ENCODE measurements at places on chromosomes 13 and 19.

DNA sequence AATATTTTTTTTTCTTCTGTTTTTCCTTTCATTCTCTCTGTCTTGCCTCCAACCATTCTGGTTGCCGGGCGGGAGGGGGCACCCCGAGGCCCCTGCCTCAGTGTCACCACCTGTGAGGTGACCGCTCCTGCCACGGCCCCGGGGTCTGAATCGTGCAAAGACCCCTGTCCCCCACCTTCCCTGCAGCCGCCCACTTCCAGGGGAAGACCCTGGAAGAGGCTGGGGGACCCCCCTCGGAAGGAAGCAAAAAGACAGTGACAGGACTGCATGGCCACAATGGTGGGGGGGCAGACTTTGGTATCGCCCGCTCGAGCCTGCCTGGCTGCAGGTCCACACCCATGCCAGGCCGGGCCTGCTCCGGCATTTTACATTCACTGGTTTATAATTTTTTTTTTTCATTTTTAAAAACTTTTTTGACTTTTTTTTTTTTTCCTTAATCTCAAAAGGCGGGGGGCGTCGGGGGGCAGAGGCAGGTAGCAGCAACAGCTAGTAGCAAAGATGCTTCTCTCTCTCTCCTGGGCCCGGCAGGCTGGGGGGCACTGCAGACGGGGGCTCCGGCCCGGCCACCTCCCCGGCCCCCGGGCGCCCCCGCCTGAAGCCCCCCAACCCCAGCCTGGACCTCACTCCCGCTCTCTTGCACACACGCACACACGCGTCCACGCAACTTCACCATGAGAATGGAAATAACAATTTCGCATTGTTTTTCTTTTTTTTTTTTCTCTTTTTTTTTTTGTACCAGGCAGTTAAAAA is 22.6 kb downstream of the ZBTB7A start:
- no peak for DNase-seq

DNA sequence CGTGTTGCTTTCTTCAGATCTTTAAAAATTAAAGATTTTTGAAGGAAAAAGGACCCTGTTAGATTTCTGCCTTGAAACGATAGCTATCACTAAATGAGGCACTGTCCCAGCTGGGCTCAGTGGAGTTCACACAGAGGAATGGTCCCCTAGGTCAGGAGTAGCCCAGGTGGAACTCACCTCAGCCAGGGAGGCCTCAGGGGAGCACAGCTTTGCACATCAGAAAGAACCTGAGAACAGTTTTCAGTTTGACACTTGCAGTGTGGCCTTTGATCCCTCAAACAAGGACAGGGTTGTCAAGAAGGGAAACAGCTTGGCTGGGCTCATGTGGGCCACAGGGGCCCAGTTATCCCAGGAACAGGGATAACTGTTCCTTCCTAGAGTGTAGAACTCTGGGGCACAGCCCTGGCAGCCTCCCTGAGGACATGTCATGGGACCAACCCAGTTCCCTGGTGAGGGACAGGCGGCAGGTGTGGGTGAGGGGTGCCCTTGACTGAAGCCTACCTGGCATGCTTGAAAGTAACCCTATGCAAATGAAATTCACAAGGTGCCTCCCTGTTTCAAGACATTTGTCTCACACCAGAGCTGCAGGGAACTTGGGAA is 59.4 kb downstream of the CHST8 start:
- no peak for DNase-seq

- peak; percentile 66 for DNase-seq
Observed at GRCh38 chr19:2274931-2275535, 6.9 kb downstream of the PEAK3 start.

GRCh38 chr13:73230716-73231115 is 171.9 kb downstream of the KLF5 start:
- DNase-seq, result peak; percentile 22

GRCh38 chr13:44368599-44369368 is 4.8 kb upstream of the SERP2 start:
- DNase-seq, result no peak

- DNase-seq, result no peak
Observed at GRCh38 chr13:80161219-80161618, 179.7 kb downstream of the SPRY2 start.

GRCh38 chr19:30371960-30372824 is at the start of gene ZNF536:
Gene ZNF536, plus strand, starts transcription at chr19:30372384. Its CDS starts 71,179 bp downstream, at chr19:30443563.
- no peak for DNase-seq

DNA sequence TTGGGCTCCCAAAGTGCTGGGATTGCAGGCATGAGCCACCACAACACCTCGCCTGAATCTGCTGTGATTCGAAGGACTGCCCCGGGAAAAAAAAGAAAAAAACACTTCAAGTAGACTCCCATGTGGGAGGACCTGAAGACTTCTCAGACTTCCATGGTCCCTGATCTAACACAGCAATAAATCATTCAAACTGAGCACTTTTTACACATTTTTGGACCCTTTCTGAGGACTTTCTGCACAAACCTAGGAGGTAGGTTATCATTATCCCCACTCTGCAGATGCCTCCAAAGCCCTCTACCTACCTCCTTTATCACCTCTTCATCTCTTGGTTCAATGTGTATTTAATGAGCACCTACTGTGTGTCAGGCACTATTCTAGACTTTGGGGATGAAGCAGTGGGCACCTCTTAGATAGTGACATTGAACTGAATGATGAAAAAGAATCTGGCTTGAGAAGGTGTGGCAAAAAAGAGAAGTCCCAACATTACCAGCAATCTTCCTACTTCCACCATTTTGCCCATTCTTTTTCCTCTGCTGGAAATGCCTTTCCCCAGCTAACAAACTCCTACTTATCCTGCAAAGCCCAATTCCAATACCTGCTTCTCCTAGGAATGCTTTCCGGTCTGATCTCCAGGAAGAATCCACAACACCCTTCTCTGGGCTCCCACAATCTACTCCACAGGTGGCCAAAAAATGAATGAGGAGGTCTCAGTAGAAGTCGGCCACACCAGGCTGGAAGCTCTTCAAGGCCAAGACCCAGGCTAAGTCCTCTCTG is 1.6 kb upstream of the CLPP start:
- DNase-seq, result no peak

DNA sequence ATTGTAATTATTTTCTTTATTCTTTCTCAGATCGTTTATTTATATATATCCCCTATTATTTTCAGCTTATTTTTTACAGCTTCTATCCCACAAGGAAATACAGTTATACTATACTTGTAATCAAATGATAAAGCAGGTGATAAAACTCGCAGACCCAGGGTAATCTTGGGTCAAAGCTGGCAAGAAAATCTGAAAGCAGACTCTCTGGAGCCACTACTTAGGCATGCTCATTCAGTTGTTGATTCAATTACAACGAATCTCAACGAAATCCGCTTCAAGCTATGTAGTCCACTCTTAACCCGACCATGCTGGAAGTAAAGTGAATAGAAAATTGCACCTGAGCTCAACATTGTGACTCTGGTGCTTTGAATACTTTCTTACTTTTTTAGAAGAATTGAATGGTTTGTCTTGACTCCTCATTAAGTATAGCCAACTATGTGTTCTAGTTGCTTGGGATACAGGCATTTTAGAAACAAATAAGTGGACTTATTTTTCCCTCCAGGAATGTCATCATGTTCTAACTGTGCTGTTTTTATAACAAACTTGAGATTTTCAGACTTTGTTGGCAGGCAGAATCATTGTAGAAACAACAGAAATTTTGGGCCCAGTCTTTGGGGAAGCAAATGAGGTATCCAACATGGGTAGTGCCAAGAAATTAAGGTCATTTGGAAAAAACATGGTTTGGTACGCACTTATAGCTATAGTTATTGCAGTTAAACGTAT is 21.4 kb downstream of the ESD start:
- DNase-seq, result no peak

GRCh38 chr19:17841810-17842662 is 5.7 kb downstream of the JAK3 start:
- peak; percentile 77 for DNase-seq

DNA sequence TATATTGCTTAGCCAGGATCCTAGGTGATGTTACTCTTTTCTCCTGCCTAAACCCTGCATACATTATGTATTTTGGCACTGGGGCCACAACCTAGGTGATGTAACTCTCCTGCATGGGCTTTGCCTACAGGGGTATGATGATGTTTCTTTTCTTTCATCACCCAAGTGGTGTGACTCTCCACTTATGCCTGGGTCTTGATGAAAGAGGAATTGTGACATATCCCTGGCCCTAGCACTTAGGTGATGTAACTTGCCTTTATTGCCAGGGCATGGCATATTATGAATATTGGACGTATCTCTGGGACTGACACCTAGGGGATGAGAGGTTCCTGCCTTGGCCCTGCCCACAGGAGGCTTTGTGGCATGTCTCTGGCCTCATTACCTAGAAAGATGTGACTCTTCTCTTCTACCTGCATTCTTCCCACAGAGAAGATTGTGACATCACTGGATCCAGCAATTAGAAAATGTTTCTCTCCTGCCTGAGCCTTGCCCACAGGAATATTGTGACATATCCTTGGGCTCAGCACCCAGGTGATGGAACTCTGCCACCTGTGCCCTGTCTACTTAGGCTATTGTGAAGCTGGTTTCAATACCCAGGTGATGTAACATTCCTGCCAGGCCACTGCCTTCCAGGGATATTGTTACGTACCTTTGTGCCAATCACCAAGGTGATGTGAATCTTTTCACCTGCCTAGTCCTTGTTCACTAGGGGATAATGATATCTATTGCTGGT is 27.3 kb upstream of the ZNF254 start:
- no peak for DNase-seq

DNA sequence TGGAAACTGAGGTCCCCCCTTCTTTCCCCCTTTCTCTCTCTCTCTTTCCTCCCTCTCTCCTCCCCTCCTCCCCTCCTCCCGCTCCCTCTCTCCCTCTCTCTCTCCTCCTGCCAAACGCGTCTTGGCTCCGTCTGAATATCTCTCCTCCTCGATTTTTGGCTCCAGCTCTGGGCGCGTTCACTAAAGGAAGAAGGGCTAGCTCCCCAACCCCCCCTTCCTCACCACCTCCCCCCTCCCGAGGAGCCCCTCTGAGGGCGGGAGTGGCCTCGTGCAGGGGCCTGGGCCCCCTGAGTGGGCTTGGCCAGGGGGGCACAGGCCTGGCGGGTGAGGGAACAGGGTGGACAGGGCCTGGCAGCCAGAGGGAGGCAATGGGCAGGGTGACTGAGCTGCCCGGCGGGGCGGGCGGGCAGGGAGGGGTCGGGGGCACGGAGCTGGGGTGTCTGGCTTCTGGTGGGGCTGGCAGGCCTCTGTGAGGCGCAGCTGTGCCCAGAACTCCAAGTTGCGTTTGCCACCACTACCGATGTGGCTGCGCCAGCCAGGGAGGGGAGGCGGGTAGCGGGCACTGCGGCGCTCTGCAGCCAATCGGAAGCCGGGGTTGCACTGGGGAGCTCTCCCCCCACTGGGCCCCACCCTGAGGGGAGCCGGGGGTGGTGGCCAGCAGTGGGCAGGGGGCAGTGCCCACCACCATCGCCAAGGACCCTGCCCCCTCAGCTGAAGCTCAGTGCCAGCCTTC is 7.1 kb downstream of the NFIX start:
- DNase-seq, result no peak

- peak; percentile 1 for DNase-seq
Observed at GRCh38 chr13:107124129-107124718, 556.3 kb upstream of the ARGLU1 start.

DNA sequence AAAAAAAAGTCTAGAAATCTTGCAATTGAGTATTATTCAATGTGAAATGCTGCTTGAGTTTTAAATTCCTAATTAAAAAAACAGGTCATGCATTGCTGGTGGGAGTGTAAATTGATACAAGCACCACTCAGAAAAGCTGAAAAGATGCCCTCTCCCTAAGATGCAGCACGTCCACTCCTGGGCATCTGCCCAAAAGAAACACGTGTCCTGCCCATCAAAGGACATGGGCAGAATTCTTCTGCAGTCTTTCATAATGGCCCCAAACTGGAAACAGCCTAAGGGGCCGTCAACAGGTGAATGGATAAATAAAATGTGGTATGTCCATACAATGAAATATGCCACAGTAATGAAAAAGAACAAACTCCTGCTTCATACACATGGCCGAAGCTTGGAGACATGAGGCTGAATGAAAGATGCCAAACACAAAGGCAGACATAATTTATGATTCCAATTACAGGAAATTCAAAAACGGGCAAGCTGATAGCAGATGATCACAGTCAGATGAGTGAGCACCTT is 7.8 kb downstream of the POU2F2 start:
- DNase-seq, result no peak

DNA sequence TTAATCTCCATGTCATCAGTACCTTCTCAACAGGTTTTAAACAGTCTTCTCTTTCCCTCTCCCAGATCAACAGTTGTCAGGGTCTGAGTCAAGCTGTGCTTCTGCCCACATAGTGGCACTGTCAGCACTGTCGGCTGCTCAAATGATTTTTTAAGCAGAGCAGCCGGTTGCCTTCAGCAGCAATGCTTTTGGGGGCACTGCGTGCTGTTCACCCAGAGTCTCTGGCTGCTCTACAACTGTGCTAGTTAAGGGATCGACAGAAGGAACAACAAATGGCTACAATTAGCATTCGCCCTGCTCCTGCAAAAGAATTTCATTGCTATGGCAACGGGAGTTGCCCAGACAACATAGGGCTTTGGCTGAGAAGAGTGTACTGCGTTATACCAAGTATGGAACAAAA is 412.9 kb downstream of the DIAPH3 start:
- peak; percentile 57 for DNase-seq

GRCh38 chr13:64540976-64541375 is 2689.2 kb downstream of the PCDH9 start:
- no peak for DNase-seq

GRCh38 chr13:66264971-66265370 is 965.2 kb downstream of the PCDH9 start:
- DNase-seq, result no peak

DNA sequence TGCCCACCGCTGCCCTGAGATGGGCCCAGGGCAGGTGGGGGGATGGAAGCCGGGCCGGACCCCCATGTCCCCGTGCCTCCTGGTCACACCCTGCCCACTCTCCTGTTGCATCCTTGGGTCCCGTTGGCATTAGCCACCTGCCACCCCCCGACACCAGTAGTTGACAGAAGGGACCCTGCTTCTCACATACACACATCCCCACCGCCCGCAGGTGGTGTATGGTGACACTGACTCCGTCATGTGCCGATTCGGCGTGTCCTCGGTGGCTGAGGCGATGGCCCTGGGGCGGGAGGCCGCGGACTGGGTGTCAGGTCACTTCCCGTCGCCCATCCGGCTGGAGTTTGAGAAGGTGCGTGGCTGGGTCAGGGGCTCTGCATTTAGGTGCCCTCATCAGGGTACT is 5.2 kb upstream of the SPIB start:
- DNase-seq, result no peak

GRCh38 chr19:45477186-45477585 is 9.4 kb downstream of the FOSB start:
- DNase-seq, result no peak
